ENCODE measurements at places on chromosomes 3 and 15. TPM values are rescaled to one million over a fixed set of nuclear protein-coding genes. Genes with fewer than 3 reads are reported as not detected.

Gene RBMS3
- total RNA-seq: 0.43 TPM

Gene AMIGO3
- 0.58 TPM for total RNA-seq

Gene THUMPD3
- total RNA-seq: 51.0 TPM

Gene CTDSPL2
- 25.0 TPM for total RNA-seq

Gene RBPMS2
- total RNA-seq: 8.3 TPM

Gene SI
- total RNA-seq: not detected

Gene STARD9
- total RNA-seq: 1.9 TPM

Gene FBXW12
- total RNA-seq: not detected

Gene CCDC33
- total RNA-seq: 7.5 TPM

Gene EFCC1
- total RNA-seq: 0.02 TPM

Gene MYZAP
- total RNA-seq: 1.3 TPM

Gene GOLGA8J
- 0.09 TPM for total RNA-seq

Gene GOLGA6L7
- total RNA-seq: not detected

Gene ATP8B4
- total RNA-seq: 1.0 TPM

Gene KIF9
- 18.2 TPM for total RNA-seq

Gene ADAMTS17
- total RNA-seq: 0.42 TPM

Gene C3orf49
- total RNA-seq: not detected

Gene NDUFB5
- total RNA-seq: 48.9 TPM
